CD4-positive, alpha-beta T cell treated with Interleukin-21 for 1 hour (primary cell): ENCODE measurements at places on chromosomes 7 and 10.

GRCh38 chr10:115936926-115937767, 335.9 kb downstream of the GFRA1 start:
- no peak for DNase-seq

- DNase-seq, result peak; percentile 50
Observed at GRCh38 chr7:129298268-129298893, 73.6 kb downstream of the AHCYL2 start.

GRCh38 chr10:75209921-75210281, 695 bp upstream of the VDAC2 start:
- DNase-seq, result peak; percentile 81

- DNase-seq, result no peak
Observed at GRCh38 chr10:107409522-107409921, 245.0 kb upstream of the SORCS1 start.

DNA sequence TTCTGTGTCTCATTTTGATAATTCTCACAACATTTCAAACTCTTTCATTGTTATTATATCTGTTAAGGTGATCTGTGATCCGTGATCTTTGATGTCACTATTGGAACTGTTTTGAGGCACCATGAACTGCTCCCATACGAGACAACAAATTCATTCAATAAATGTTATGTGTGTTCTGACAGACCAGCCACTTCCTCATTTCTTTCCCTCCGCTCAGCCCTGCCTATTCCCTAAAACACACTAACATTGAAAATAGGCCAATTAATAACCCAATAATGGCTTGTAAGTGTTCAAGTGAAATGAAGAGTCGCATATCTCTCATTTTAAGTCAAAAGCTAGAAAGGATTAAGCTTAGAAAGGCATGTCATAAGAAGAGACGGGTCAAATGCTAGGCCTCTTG, 45.2 kb downstream of the RNF133 start:
- DNase-seq, result no peak

GRCh38 chr10:75408911-75409885, 7.6 kb upstream of the ZNF503 start:
- DNase-seq, result no peak

DNA sequence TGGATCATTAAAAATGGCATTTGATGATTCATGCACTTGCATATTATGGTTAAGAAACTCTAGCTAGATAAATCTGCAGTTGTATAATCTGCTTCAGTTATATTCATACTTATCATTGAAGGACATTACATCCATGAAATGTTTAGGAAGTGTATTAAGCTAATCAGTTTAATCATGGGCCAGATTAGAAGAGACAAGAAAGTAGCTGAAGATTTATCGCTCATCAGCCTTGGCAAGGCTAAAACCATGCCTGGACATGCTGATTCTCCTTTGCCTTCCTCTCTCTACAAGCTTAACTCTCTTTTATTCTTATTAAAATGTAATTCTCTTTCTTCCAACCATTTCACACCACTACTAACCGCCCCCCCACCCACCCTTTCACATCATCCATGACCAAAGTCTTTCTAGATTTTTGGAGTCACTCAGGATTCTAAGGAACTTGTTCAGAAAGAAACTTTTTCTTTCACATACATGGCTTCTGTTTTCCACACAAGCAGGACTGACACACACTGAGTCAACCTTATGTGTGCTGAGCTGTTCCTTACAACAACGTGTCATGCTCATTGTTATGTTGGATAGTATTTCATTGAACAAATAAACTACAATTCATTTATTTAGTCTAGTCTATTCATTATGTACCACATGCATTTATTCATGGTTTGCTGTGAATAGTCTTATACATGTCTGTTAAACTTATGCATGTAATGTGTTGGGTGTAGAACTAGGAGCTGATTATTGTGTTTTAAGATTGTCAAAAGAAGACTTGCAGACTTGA, 227.3 kb upstream of the SP8 start:
- no peak for DNase-seq

GRCh38 chr10:95504246-95504691, 56.9 kb downstream of the SORBS1 start:
- DNase-seq, result no peak

DNA sequence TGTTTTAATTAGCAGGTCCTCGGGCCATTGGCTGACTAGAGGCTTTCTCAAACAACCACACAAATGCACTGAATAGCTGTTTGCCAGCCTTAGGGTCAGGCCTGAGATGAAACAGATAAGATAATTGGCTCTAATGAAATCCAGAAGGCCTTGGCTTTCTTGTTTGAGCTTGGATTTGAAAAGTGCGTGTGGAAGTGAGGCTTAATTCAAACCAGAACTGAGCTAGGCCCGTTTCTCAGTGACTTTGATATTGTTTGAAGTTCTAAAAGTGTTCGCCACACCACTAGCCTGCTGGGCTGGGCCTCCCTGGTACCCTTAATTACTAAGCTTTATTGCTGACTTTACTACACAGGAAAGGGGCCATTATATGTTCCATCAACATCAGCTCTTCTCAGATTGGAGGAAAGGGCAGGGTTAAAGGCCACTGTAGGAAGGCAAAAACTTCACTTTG, 270.6 kb downstream of the TWIST1 start:
- no peak for DNase-seq

DNA sequence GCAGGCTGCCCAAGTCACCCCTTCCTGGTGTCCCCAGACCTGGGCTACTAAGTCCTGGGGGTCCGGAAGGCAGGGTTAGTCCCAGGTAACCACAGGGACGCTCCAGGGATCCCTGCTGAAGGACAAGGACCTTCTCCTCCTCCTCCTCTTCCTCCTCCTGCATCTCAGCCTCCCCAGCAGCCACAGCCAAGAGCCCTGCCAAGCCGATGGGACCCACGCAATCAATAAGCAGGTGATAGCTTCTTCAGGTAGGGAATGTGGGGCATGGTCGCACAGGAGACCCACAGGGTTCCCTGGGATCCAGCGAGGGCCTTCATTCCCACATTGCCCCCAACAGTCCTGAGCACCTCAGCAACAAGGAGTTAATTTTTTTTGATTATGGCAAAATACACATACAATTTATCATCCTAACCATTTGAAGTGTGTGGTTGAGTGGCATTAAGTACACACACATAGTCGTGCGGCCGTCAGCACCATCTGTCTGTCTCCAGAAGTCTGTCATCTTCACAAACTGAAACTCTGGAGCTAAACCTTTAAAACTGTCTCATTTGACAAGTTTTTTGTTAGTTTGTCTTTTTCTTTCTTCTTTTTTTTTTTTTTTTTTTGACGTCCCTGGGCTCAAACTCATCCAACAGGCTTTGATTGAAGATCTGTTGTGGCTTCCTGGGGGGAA, 12.1 kb downstream of the CRYGN start:
- no peak for DNase-seq

- DNase-seq, result no peak
Observed at GRCh38 chr7:96329241-96329640, 7.3 kb upstream of the SLC25A13 start.

DNA sequence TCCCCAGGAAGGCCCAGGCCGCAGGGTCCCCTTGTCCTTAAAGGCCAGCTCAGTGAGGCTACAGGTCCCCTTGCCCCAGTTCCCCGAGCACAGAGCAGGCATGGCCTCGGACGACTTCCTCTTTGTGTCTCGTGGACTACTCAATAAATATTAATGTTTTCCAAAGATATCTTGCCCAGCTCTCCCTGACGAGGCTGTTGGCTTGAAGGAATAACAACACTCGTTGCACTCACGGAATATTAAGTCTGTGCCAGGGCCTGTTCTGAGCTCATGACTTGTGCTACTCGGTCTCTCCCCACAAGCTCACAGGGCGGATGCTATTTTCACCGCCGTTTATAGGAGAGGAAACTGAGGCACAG, 68.2 kb downstream of the CUX1 start:
- no peak for DNase-seq

- DNase-seq, result no peak
Observed at GRCh38 chr7:55903985-55904759, 16.9 kb downstream of the ZNF713 start.

DNA sequence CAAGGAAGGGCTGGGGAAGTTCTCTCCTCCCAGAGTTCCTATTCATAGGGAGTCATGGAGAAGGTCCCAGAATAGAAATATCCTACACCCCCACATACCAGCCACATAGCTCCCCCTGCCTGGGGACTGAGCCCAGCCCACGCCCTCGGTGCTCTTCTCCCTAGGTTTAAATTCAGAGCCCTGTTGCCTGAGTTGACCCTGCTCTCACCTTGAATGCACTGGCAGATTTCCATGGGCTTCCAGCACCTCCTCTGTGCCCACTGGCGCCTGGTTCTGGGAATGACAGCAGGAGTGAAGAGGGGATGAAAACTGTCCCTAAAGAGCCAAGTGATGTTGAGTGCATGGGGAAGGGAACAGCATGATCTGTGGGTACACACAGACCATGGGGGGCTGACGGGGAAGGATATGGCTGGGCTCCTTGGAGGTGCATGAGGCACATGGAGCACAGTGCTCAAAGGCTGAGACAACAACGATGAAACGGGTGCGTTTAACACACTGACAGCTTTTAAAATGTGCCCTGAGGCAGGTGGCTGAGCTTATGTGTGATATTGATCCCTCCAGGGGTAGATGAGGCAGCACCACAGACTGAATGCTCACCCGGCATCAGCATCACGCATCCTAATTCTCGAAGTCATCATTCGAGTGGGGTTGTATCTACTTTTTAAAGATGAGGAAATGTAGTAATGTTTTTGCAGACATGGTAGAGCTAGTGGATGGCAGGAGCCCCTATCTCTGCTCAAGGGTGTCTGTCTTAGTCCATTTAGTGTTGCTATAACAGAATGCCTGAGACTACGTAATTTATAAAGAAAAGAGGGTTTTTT, 53.7 kb upstream of the IGFBP3 start:
- DNase-seq, result no peak

GRCh38 chr7:129605960-129606614, 5.4 kb upstream of the NRF1 start:
- DNase-seq, result no peak

DNA sequence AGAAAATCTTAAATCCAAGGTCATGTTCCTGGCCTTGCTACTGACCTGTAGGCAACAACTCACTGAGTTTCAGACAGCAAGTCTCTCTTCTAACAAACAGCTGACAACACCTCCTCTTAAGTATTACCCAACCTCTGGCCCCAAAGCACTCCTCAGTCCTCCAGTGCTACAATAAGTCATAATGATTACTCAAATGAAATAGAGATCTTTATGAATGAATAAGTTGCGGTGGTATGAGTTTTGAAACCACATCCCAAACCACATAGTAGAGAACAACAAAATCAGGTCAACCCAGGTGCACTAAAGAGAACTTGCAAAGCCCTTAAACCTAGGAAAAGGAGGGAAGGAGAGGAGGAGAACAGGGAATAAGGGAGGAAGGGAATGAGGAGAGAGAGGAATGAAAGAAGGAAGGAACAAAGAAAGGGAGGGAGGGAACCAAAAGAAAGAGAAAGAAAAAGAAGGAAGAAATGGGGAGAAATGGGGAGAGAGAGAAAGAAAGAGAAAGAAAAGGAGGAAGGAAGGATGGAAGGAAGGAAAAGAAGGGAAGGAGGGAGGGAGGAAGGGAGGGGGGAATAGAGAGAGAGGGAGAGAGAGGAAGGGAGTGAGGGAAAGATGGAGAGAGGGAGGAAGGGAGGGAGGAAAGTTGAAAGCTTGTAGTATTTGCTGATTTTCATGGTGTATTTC, 142.8 kb upstream of the CALCR start:
- no peak for DNase-seq

DNA sequence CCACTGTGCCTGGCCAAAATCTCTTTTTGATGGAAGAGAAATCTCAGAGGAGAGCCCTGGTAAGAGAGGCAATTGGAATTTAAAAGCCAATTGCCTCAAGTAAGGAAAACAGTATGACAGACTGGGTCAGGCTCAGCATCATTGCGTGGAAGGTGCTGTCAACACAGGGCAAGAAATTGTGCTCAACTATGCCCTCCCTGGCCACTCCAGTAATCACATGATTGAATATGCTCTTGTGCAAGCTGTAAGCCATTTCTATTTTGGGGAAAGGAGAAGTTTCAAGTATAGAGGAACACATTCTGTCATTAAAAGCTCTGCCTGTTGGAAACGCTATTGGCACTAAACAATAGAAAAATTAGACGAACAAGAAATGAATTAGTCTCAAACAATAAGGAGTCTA, 1127.7 kb downstream of the REEP3 start:
- no peak for DNase-seq

GRCh38 chr10:85602306-85602705, 764.3 kb downstream of the GRID1 start:
- no peak for DNase-seq

GRCh38 chr7:41882745-41883420, 180.0 kb upstream of the INHBA start:
- peak; percentile 23 for DNase-seq

- no peak for DNase-seq
Observed at GRCh38 chr7:17493446-17493845, 195.0 kb downstream of the AHR start.

- DNase-seq, result no peak
Observed at GRCh38 chr7:101216001-101216859, 1.2 kb downstream of the PLOD3 start.

GRCh38 chr7:158025686-158026600, 561.7 kb downstream of the PTPRN2 start:
- DNase-seq, result no peak

GRCh38 chr7:130971297-130971696, 237.3 kb upstream of the KLF14 start:
- DNase-seq, result peak; percentile 45

DNA sequence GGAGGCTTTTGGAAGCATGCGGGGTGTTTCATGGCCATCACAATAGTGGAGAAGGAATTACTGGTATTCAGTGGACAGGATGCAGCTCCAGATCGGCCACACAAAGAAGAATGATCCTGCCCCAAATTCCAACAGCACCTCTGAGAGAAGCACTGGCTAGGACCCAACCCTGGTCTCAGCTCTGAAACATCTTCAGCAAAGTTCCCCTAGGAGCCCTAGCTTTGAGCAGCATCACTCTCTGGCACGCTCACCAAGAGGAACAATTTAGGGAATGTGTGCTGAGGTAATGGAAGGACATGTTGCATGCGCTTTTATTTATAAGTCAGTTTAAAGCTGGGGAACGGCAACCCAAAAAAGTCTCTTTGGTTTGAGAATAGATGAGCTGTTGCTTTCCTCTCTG, 5.5 kb upstream of the OPN1SW start:
- DNase-seq, result no peak

DNA sequence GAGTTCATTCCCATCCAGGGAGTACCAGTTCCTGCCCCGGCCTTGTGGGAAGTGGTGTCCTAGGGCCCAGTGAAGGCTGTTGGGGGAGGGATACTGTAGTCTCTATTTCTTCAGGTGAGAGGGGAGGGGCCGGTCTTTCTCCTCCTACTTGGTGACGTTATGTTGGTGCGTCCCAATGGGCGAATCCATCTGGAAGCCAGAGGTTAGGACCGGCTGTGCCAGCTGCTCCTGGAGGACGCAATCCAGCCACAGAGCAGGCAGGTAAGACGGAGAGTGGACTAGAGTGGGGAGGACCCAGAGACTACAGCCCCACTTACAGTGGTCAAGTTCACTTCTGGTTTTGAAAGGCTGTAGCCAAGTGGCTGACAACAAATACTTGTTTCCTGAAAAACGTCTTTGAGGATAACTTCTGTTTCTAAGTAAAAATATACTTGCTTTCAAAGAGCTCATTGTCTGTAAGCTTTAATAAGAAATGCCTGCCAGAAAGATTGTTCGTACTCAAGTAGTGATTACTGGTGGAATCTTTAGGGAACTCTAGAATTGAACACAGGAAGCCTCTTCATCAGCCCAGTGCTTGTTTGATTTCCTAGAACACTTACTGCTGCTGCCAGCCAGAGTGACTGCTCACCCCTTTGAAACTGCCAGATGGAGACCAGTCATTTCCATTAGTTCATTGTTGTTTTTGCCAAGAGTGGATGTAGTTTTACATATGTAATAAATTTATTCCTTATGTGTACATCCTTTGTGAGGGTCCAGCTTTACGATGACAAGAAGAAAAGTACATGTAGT, 25.4 kb downstream of the RBM33 start:
- DNase-seq, result no peak

- no peak for DNase-seq
Observed at GRCh38 chr7:152899548-152900109, 140.1 kb downstream of the ACTR3B start.
